Natural killer cell treated with Interleukin-12 subunit alpha and Interleukin-12 subunit beta and Interleukin-15 and Interleukin-18, amount 100 ng/mL, for 72 hours (primary cell): ENCODE measurements at places on chromosomes 6 and 20. TPM values are rescaled to one million over a fixed set of nuclear protein-coding genes. Genes with fewer than 3 reads are reported as not detected.

The HSPA12B gene
- total RNA-seq: not detected

The TSBP1 gene
- not detected for total RNA-seq

The HEY2 gene
- not detected for total RNA-seq

The SSTR4 gene
- not detected for total RNA-seq

The NRN1 gene
- total RNA-seq: 2.0 TPM

The RAD21L1 gene
- total RNA-seq: not detected

The VSTM2L gene
- total RNA-seq: 0.14 TPM

The PRSS16 gene
- total RNA-seq: not detected

The SLC2A10 gene
- 1.5 TPM for total RNA-seq

The MUC22 gene
- total RNA-seq: not detected

The MCCD1 gene
- total RNA-seq: not detected

The ZNF334 gene
- 0.78 TPM for total RNA-seq

The FERMT1 gene
- not detected for total RNA-seq

The SEL1L2 gene
- total RNA-seq: not detected

The BNIP5 gene
- not detected for total RNA-seq

The MROH8 gene
- 2.1 TPM for total RNA-seq

The MAPK13 gene
- 40.7 TPM for total RNA-seq

The ATP6V1G2 gene
- 1.4 TPM for total RNA-seq

The EIF2S2 gene
- total RNA-seq: 99.8 TPM

The PBOV1 gene
- total RNA-seq: not detected

The ADGRB3 gene
- not detected for total RNA-seq

The NRSN1 gene
- total RNA-seq: not detected

The ISM1 gene
- total RNA-seq: not detected

The CST1 gene
- total RNA-seq: not detected

The NKAIN2 gene
- total RNA-seq: not detected
